DMS53 (cell line): ENCODE measurements at places on chromosomes 3 and 15.

DNA sequence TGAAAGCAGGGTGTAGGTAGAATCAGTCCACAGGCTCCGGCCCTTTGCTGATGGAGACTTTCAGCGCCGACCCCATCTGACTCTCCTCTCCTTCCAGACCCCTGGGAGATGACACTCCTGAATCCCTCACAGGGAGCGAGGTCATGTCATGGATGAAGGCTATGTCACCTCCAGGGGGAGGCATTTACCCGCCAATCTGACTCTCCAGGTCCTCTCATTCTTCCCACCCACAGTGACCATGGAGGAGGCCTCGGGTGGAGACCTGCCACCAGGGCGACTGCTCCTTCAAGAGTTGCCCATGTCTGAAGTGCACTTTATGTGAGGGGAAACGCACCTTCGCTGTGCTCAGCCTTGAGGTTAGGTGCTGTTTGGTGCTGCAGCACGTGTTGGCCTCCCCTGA, 112.7 kb downstream of the KLF13 start:
- peak; percentile 70 for DNase-seq

DNA sequence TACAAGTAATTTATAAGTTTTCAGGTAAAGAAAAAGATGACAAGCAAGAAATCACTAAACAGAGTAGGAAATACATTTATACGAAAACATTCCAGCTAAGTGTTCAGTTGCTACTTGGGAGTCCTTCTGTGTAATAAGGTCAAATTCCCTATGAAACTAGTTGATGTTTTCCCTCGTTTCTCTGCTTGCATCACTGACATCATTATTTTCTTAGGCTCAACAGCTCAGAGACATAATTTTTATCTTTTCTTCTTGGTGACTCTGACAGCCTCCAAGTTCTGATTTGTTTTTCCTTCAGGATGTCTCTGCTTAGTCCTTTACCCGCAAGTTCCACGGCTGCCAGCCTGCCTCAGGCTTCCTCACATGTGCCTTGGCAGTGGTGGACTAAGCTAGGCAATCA, 173.6 kb downstream of the P3H2 start:
- DNase-seq: no peak

DNA sequence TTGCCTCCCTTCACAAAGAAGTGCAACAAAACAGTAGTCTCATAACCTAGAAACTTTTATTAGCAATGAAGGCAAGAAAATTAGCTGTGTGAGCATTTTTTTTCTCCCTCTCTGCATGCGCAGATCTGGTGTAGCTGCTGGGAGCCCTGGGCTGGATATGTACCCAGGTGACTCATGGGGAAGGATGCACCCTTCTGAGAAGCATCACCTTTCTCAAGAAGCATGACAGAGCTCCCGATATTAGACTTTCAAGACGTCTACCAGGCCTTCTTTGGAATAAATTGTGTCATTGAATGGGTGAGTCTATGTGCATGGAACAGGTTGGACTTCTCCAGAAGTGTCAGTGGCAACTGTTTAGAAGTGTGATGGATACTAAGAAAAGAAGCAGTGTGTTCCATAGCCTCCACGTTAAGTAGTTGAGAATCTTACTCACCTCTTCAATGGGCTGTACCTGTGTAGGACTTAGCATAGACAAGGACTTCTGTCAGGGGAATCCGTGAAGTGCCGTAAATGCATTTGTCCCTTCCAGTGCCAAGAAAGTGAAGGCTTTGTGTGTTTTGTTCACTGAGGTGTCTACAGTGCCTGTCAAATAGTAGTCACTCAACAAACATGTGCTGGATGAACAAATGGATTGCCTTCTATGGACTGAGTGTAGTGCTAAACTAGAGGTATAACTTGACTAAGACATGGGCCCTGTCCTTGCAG, 47.7 kb upstream of the RASGRP1 start:
- DNase-seq: no peak

- DNase-seq: peak; percentile 45
Observed at GRCh38 chr15:82681371-82681770, 28.3 kb downstream of the AP3B2 start.

GRCh38 chr3:159764490-159765029, 224.1 kb upstream of the IL12A start:
- no peak for DNase-seq

- DNase-seq: peak; percentile 47
Observed at GRCh38 chr3:299590-300301, 103.2 kb downstream of the CHL1 start.

DNA sequence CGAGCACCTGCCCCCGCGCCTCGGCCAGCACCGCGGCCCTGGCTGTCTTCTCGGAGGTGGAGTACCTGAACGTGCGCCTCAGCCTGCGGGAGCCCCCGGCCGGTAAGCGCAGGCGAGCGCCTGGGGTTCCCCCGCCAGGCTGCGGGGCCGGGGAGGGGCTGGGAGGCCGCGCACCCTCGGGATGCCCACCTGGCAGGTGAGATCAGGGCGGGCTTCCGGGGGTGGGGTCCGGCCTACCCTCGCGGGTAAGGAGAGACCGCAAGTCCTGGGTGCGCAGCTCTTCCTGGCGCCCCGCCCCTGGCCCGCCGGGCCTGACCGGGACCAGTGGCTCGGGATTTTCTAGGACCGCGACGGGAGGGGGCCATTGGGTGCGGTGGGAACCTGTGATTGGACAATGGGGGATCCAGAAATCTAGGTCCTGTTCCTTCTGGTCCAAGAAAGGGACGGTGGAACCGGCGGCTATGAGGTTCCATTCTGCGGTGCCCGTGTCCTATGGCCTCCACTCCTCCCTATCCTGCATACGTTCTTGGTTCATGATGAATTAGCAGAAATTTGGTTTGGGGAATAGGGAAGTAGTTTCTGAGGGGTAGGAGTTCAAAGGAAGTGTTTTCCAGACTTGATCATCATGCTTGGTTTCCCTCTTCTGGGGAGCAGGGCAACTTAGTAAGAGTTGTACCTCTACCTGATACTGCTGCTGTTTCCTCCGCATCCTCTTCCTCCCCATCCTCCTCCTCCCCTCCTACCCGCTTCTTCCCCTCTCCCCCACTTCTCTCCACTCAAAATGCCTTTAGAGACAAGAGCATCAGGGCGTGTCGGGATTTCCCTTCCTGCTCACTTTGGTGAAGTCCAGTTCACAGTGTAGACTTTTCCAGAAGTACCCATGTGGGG, 808 bp downstream of the ARRDC4 start:
- peak; percentile 32 for DNase-seq

DNA sequence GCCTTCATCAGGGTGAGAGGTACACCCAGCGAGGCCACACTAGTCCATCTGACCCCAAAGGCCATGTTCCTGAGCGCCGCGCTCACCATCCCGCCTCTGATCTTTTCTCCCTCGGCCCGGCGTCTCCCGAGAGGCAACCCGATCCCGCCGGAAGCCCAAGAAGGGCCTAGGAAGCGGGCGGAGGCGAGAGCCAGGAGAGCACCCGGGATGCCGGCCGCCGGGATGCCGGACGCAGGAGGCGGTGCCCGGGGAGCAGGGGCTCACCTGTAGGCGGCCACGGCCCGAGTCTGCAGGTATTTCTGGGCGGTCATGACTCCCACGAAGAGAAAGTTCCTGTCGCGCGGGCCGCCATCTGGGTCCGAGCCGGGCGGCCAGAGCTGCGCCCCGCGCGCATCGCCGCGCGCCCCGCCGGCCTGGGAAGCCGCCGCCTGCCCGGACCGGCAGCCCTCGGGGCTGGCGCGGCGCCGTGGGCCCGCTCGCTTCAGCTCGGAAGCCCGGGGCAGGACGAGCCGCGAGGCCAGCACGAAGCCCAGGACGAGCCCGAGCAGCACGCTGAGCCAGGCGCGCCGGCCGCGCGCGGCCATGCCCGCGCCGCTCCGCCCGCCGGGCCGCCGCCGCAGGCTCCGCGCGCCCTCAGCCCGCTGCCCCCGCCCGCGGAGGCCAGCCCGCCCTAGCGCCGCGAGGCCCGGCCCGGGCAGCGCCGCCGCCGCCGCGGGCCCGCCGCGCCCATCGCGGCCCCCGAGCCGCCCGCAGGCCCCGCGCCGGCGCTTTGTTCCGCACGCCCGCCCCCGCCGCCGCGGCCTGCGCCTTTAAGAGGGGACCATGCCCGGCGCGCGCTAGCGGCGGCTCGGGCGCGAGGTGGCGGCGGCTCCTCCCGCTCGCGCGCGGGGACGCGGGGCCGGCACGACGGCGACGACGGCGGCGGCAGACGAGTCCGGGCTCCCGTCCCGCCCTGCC, 697 bp downstream of the CHSY1 start:
- DNase-seq: peak; percentile 85

DNA sequence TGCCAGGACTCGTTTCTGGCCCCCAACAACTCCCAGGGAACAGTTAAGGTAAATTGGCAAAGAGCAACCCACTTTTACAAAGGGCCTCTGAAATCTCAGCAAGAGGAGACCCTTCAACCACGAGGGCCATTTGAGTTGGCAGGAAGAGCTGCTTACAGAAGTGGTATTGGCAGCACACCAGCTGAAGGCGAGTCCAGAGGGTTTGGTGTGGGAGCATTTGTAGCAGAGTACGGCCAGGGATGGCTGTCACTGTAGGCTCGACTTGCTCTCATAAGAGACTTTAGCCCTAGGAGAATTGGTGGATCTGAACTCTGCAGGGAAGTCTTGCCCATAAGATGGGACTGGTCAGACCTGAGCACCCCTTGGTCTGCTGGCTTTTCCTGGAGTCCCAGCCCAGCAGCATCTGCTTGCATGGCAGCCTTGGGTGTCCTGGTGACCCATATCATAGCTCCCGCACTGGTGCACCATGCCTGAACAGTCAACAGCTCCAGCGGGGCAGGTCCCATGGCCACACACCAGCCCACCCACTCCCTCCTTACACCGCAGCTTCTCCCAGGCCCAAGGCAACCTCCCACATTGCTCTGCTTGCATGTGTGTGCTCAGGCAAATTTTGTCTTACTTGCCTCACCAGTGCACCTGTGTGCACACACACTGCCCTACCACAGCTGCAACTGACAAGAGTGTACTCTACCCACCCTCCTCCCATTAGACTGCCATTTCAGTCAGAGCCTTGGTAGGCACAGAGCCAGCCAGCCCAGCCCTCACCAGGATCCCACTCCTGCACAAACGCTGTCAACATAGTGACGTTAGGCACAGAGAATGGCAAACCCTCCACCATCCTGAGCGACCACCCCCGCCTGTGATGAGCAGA, 861.6 kb upstream of the DPPA4 start:
- no peak for DNase-seq

DNA sequence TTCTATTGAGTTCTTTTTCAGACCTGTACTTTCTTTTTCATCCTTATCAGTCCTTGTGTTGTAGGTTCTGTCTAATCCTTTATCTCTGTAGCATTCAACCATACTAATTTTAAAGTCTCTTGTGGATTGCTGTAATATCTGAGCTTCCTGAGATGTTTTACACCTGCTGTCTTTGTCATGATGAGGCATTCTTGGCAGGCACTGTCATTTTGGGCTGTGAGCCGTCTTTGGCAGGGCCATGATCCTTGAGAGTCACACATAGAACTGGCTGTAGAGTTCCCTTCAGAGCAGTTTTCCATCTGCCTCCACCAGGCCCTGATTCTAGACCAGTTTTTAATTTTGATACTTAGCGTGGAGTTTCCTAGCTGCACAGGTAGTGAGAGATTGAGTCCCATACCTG, 6.7 kb downstream of the EFCC1 start:
- DNase-seq: no peak

DNA sequence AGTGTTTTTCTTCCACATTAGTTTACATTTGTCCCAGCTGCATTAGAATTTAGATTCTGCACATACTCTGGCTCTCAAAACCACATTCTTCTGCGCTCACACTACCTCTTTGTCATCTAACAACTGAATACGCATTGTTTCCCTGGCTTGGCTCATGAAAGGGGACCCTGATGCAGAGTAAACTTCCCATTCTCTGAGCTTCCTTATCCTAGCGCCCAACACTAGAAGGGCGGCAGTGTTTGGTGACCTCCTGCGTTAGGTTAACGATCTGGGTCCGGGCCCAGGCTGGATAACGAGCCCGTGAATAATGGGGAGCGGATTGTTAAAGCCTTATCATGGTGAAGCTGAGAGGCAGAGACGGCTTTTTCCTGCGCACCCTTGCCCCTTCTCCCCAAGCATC, 63.9 kb downstream of the ETV5 start:
- no peak for DNase-seq

DNA sequence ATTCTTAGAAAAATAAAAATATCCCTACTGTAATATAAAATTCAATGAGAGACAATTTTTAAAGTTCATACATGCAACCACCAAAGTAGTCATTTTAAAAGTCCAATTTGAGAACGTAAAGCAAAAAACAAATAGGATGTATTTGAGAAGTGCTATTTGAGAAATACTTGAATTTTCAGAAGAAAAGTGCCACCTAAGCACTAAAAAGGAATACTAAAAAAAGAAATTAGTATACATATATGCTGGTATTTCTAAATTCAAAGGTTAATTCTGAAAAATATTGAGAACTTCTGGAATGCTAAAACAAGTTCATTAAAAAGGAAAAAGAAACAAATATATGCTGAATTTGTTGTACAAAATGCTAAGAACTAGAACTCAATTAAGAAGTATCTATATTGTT, 29.2 kb upstream of the ARRDC4 start:
- DNase-seq: no peak

DNA sequence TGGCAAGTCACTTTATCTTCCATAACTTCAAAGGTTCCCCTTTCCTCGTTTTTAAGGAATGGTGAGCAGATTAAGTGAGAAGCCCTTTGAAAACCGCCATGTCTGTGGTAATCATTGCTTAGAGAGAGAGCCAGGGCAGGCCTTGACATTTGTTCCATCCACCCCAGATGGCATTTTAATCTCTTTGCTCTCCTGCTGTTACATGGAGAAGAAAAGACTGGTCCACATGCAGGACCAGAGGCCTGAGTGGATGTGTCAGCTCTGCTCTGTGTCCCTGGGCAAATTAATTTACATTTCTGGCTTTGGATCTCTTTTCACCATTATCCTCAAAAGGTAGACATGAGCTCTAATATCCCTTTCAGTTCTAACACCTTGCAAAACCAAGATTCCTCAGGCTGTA, 157.3 kb upstream of the LPP start:
- DNase-seq: no peak

GRCh38 chr3:50381383-50381782, 22.1 kb upstream of the TMEM115 start:
- DNase-seq: no peak

DNA sequence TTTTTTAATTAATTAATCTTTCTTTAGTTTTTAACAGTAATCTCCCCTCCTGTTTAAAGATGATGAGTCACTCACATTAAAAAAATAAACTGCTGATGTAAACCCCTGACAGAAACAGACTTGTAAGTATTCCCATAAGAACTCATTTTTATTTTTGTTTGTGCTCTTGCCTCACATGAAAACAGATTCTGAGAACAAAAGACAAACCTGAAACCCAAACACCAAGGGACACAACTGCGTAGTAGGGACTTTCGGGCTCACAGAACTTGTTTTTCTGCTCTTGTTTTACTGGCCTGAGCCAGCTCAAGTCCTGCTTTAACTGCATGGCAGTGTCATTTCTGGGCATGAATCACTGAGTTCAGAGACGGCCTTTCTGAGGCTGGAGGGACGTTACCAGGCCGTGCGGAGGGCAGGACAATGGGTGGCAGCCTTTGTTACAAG, 600.8 kb downstream of the FOXP1 start:
- peak; percentile 56 for DNase-seq

DNA sequence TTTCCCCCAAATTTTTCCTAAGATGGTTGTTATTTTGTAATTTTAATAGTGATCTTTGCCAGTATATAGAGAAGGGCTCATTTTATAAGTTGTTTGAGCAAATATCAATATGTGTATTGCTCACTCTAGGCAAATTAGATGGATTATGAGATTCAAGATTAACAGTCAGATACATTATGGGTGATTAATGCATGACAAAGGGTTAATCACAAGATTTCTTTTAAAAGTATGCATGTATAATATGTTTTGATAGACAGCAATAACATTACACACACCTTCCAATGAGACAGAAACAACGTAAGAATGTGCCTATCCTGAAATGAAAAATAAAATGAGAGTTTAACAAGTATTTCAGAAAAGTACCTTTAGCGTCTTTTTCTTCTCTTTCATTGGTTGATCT, 547.6 kb upstream of the AGTR1 start:
- no peak for DNase-seq
